ENCODE measurements at places on chromosomes 2 and 18.

DNA sequence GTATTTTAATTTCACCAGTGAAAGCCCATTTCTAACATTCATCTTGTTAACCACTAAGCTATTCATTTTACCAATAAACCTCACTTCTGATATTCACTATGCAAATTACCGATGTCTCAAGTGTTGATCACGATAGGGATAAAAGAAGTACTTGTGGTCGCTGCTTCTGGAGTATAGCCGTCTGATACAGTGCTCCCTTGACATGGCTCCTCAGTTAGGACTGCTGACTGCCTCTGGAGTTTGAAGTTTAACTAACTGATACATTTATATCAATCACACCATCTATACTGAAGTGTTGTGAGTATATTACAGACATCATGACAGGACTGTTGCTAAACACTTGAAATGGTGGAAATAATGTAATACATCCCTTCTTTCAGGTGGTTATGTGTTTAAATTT lies 95.6 kb downstream of the EHBP1 start:
- no peak for DNase-seq

GRCh38 chr18:45541421-45541820 lies 73.9 kb upstream of the SLC14A2 start:
- no peak for DNase-seq

GRCh38 chr2:192971981-192972380 lies 777.2 kb upstream of the TMEFF2 start:
- DNase-seq: no peak

- no peak for DNase-seq
Observed at GRCh38 chr2:129004485-129004884, 685.8 kb upstream of the HS6ST1 start.

- DNase-seq: no peak
Observed at GRCh38 chr2:232375164-232375563, 3.4 kb upstream of the ALPP start.

GRCh38 chr2:123853161-123853560 lies 171.9 kb upstream of the CNTNAP5 start:
- no peak for DNase-seq

DNA sequence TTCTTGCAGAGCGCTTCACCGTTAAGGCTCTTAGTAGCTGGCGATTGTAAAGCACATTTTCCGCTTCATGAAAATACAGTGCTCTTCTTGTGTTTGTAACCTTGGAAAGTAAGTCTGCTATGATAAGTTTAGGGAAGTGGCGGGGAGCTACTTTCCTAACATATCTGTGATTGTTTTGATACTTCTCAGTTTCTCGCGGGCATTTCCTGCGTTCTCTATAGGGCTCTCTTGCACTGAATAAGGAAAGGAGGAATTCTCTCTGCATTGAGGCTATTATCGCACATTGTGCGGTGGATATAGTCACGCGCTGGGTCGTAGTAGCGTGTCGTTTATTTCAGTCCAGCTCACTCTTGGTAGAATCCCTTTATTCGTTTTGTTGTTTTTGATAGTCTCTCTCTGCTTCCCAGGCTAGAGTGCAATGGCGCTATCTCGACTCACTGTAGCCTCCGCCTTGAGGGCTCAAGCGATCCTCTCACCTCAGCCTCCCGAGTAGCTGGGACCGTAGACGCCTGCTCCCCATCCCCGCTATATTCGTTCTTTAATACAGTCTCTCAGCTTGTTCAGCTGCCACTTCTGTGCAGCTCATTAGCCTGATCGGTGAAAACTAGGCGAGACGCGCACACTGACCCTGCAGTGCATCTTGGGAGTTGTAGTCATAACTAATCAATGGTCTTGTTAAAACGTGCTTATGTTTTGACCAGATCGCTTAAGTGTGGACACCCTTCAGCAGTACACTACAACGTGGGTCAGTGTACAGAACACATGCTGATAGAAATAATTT lies 1.0 kb upstream of the PPP4R3B start:
- DNase-seq: peak; percentile 40

DNA sequence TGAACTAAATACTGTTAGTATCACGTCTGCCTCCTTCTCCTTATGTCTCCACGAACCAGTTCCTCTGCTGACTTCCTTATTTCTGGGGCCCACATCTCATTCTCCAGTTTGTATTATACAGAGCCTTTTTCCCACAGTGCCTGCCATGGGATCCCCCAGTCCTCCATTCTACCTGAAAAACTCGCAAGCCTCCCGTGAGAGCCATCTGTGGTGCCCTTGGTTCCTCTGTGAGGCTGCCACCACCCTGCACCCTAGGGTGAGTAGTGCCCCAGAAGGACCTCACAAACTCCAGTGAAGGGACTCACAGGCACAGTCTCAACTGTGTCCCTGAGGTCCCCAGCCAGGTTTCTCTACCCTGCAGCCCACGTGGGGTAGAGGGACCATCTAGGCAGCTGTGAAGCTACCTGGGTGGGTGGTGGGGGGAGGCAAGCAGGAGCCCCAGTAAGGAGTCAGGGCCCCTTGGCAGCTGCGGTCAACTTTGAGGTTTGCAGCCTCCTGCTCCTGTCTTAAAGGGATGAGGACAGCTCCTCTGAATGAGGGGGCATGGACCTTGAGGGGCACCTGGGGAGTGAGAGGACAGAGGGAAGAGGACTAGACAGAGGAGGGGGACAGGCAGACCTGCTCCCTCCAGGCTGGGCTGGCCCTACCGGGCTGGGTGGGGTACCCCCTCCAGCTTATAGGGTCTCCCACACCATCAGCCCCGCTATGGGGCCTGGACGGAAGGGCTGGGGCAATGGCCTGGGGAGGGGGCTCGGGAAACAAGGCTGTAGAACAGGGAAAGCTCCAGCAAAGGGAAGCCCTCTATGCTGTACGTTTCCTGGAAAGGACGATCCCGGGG lies 1.0 kb downstream of the PSTPIP2 start:
- peak; percentile 13 for DNase-seq

GRCh38 chr2:168679741-168680310 lies 122.6 kb upstream of the NOSTRIN start:
- no peak for DNase-seq

DNA sequence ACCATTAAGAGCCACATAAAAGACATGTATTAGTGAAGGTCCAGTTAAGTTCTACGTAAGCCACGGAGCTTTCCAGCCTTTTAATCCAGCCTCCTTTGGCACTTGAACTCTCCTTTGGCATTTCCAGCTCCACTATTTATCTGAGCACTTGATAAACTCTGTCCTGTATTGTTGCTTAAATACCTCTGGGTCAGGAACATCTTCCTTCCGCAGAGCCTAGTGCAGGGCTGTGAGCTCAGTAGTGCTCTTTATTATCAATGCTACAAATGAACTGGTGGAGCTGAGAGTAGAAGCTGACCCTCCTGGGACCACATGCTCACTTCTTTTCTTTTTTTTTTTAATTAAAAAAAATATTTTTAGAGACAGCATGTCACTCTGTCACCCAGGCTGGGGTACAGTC lies 4.9 kb downstream of the STPG4 start:
- DNase-seq: no peak
